ENCODE measurements at places on chromosomes 5 and 9.

GRCh38 chr5:150325426-150325825 lies 22.7 kb upstream of the ARSI start:
- DNase-seq = no peak

DNA sequence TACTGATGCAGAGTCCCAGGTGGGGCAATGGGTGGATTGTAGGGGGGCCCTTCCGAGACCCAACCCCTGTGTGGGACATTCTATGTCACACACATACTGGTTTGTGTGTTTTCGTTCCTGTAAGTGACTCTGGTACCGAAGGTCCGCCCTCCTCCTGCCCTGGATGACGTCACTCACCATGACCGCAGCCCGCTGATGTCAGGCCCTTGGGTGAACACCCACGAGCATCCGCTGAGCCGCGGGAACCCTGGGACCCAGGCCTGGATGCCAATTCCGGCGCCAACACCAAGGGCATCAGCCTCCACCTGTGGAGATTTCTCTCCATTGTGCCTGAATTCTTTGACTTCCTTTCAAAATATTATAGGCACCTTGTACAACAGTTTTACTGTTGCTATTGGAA lies 184.3 kb downstream of the MTRR start:
- no peak for DNase-seq

DNA sequence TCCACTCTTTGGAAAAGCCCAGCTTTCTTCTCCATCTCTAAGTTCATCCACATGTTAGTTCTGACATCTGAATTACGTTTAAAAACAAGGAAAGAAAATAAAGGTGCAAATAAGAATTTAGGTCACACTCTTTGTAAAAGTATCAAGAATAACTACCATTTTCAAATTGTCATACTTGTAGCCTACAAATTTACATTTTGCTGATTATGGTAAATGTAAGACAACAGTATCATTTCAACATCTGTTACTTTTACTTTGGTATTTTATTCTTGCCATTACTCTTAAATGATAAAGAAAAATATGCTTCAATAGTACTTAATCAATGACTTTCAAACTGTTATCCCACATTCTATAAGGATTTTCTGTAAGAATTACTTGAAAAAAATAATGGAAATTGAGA lies 9.8 kb upstream of the PURA start:
- no peak for DNase-seq

- no peak for DNase-seq
These were observed at the start of gene PCDHB16 for GRCh38 chr5:141182248-141182647. PCDHB16 (plus strand) TSS chr5:141182387; CDS start chr5:141182560, 173 bp downstream.

- DNase-seq = no peak
These were observed 65.7 kb downstream of the GABRA6 start for GRCh38 chr5:161751265-161751664.

DNA sequence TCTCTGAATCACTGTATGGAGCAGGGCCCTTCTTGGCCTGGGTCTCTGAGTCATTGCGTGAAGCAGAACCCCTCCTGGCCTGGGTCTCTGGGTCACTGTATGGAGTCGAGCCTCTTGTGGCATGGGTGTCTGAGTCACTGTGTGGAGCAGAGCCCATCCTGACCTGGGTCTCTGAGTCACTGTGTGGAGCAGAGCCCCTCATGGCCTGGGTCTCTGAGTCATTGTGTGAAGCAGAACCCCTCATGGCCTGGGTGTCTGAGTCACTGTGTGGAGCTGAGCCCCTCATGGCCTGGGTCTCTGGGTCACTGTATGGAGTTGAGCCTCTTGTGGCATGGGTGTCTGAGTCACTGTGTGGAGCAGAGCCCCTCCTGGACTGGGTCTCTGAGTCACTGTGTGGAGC lies 94.0 kb upstream of the RAPGEF1 start:
- no peak for DNase-seq

DNA sequence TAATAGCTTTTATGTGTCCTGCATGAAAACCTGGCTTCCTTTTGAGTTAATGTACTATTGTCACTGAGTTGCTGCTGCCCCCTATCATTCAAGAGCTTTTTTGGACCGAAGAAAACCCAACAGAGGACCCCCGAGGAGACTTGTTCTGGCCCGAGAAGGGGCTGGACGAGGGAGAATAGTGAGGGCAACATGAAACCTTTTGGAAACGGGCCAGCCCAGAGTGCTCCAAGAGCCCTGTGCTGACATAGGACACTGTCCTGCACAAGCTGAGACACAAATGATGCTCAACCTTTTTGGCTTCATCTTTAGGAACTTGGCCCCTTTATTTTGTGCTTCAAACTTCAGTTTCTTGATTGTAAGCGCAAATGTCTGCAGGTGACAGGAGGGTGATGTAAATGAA lies 4.0 kb upstream of the GADD45G start:
- no peak for DNase-seq

- DNase-seq = no peak
These were observed 115.7 kb downstream of the FBXL17 start for GRCh38 chr5:108266242-108266641.

DNA sequence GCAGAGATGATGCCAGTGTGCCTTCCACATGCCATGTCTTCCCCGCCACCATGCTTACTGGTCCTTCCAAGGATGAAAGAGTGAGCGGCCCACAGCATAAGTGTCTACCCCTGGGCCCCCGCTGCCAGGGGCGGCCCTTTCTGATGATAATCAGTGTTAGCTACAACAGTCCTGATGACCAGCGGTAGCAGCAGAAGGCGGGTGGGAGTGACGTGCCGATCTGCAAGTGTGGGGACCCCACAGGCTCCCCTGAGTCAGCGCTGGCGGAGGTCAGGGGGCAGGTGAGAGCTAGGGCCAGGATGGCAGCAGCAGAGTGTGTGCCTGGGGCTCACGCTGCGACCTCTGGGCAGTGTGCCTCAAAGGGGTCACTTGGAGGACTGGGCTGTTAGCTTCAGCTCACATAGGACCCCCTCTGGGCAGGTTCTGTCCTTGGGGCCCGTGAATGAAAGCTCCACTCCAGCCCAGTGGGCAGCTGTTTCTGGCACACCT lies 80.4 kb downstream of the HMCN2 start:
- no peak for DNase-seq

DNA sequence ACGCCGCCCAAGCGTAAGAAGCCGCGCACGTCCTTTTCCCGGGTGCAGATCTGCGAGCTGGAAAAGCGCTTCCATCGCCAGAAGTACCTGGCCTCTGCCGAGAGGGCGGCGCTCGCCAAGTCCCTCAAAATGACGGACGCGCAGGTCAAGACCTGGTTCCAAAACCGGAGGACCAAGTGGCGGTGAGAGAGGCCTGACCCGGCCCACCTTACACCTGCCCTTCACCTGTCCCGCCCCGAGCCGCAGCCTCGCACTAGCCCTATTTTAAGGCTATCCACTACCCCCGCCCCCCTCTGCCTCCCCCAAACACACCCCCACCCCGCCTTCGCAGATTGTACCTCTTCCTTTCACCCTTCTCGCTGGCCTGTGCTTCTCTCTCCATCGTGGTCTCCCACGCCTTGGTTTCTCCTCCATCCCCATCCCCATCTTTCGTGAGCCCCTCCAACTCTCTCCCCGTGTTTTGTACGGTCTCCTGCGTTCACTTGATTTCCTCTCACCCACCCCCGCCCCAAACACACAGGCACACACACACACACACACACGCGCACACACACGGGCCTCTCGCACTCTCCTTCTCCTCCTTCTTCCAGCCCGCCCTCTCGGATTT lies 1.3 kb downstream of the TLX3 start:
- peak; percentile 15 for DNase-seq

DNA sequence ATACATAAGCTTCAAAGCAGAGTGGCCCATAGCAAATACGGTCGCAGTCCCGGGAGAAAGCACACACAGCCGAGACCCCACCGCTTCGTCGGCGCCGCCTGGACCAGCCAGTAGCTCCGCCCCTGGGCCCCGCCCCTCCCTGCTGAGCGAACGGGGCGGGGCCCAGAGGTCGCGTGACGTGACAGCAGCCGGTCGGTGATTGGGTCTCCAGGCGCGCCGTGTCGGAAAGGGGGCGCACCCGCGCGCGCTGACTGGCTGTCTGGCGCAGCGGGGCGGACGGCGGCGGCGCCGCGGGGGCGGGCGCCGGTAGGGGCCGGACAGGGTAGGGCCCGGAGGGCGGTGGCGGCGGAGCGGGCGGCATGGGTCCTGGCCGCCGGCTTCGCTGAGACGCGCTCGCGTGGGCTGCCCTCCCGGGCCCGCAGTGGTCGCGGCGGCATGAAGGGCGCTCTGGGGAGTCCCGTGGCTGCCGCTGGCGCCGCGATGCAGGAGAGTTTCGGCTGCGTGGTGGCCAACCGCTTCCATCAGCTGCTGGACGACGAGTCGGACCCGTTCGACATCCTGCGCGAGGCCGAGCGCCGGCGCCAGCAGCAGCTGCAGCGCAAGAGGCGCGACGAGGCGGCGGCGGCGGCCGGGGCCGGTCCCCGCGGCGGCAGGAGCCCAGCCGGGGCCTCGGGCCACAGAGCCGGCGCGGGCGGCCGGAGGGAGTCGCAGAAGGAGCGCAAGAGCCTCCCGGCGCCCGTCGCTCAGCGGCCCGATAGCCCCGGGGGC lies at the start of gene HABP4:
Gene HABP4, plus strand, starts transcription at position 325 of the 768 bp plus-strand sequence. Its CDS starts 111 bp downstream, at position 436.
- no peak for DNase-seq

DNA sequence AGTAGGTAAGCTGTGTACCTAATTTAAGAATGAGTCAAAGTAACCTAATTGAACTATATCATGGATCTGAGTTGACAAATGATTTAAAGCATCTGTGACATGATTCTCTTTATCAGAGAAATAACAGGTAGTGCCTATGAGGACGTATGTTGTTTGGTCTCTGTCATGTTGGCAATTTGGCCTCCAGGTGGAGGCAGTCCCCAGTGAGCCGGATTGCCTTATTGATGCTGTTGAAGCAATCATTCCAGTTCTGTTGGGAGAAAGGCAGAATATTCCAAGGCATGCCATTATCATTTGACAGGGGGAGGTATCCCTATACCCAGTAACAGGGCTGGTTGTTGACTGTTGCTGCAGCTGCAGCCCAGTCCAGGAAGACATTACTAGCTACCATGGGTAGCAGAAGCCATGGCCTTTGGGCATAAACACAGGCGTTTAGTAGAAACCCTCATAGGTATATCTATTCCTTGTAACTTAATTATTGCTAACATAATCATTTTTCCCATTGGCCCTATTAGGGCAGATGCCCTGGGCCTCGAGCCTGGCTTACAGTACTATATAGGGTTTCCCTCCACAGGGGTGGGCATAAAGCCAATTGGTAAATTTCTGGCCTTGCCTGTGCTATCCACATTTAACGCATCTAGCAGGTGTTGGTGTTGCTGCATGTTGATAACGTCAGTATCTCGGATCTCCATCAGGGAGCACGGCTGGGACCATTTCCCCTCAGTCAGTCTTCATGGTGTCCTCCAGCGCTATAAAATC lies 12.2 kb upstream of the SLC22A4 start:
- DNase-seq = no peak

GRCh38 chr5:133845271-133845670 lies 123.2 kb downstream of the C5orf15 start:
- DNase-seq = no peak

DNA sequence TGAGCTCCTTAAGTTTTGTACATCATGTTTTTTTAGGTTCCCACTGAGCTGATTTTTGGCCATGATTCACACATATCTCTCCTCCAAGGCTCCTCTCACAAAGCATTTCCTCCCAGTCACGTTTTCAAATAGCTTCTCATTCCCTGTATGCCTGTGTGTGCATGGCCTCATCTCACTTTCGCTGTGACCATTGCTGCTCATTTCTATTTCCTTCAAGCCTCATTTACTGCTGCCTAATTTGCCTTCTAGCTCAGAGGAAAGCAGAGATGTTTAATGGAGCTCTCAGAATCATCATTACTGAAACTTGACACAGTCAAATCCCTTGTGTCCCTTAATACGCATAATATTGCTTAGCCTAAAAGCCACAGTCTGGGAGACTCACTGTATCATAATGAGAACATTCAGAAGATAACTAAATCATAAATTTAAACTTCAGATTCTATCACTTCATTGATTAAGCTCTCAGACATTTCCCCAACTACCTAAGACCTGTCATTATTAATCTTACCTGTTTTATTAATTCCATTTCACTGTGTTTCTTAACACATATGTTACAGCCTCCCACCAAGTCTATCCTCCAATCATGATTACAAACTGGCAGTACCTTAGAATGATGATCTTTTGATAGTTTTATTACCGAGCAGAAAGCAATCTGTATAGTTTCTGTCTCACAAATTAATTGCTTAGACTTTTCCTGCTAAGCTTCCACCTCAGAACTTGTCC lies 278.3 kb upstream of the PTGER4 start:
- no peak for DNase-seq

Measured in cerebellar nuclear complex (tissue), 1 donor.